ENCODE measurements at places on chromosomes 3 and 15.
A peak's percentile ranks its signal among the peaks of the same experiment; 100 is the strongest.

DNA sequence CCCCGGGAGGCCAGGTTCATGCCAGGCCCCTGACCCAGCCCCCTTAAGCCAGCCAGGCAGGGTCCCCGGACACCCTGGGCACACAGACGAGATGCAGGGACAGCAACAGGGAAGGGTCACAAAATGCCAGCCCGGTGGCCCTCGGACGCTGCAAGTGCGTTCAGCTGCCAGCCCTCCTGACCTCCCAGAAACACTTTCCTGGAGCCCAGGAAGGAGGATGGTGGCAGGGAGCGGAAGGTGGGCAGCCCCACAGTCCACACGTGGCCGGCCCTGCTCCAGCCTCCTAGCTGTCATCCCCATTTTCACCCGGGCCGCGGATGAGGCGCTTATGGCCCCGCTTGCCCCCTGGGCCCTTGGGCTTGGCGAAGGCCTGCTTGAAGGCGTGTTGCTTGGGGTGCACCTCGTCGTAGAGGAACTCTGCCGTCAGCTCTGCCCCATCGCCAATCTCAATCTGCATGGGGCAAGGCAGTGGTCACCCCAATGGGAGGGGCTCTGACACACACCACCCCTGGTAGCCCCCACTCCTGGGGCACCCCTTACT lies 3.4 kb upstream of the TLR9 start:
- DNase-seq, result no peak

- DNase-seq, result peak; percentile 28
Observed at GRCh38 chr3:10116138-10116460, 624 bp downstream of the BRK1 start.

DNA sequence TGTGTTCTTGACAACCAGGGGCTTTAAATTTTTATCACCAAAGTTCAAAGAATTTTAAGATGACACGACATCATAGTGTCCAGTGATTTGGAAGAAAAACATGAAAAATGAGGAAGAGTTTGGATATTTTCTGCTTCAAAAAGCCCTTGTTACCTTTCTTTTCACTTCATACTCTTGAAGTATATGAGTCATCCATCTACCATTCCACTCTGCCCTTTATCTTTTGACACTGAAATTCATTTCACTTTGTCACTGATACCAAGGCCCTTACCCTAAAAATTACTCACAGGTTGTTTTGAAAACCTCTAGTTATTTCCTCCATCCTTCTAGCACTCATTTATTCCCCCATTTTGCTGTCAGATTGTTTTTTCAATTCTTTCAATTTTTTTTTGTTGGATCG lies 42.7 kb downstream of the OR5H15 start:
- DNase-seq, result no peak

GRCh38 chr3:143832433-143832832 lies 15.8 kb downstream of the SLC9A9 start:
- no peak for DNase-seq

DNA sequence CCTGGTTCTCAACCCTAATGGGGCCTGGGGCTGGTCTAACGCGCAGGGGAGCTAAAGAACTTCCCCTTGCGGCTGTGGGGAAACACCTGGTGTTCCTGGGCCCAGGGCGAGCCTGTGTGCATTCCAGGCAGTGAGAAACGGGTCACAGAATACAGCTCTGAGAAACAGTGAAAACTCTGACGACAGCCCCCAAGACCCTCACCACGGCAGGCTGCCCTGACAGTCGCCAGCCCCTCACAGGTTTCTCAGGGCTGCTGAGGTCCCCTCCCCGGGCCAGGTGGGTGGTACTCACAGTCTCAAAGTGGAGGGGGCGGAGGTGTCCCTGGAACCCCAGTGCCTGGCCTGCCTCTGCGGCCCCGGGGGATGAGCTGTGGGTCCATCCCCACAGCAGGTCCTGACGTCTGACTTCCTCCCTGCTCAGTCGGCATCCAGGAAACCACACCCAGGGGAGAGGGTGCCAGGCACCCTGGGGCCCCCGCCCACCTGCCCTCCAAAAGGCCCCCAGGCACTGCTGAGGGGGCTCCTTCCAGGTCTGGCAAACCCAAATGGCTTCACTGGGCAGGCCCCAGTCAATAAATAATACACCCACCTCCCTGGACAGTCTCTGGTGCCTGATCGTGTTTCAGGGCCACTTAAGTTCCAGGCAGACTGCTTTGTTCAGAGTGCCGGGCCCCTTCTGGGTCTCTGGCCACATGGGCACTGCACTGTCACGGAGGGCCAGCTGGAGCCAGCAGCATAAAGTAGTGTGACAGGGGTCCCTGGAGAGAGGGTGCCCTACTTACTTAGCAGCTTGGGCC lies 57.7 kb downstream of the IQSEC1 start:
- no peak for DNase-seq

GRCh38 chr15:80636675-80637074 lies 58.4 kb upstream of the ABHD17C start:
- no peak for DNase-seq

- DNase-seq, result no peak
Observed at GRCh38 chr15:92130906-92131305, 262.8 kb upstream of the ST8SIA2 start.

DNA sequence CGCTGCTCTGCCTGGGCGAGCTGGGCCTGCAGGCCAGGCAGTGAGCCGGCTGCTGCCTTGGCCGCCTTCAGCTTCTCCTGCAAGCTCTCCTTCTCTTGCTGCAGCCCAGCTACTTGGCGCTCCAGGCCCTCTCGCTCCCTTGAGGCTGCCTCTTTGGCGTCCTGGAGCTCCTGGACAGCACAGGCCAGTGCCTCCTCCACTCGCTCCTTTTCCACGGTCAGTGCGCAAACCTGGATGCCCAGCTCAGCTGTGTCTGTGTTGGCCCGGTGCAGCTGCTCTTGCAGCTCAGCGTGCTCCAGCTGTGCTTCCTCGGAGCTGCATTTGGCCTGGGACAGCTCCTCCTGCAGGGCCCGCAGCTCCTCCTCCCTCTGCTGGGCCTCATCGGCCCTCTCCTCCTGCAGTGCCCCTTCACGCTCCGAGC lies 23.1 kb downstream of the CXCR6 start:
- no peak for DNase-seq

DNA sequence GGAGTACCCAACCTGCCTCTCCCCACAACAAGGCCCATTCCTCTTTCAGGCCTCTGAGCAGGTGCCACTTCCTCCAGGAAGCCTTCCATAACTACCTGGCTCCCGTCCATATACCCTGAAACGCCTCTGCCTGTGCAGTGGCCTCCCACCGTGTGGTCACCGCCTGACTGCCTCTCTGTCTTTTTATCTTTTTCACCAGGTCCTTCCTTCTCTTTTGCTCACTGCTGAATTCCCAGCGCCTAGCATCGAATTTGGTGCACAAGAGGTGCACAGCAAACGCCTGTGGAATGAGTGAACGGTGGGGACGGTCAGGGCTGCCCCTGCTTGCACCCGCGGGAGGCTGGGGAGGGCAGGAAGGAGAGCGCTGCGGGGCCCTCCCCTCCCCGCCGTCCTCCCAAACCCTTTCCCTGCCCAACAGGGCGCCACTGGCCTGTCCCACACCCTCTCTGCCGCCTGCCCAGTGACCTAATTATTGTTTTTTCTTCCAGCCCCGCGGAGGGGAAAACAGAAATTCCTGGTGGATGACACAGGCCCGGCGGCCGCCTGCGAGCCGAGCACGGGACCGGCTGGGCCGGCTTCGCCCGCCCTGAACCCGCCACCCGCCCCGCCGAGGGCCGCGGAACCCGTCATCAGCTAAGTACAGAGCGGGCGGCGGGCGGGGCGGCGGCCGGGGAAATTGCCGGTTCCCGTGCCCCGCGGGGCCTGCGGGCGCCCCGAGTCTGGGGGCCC lies 140.1 kb downstream of the SMAD6 start:
- DNase-seq, result peak; percentile 92

- DNase-seq, result no peak
Observed at GRCh38 chr3:42749753-42750231, 23.3 kb downstream of the CCDC13 start.

DNA sequence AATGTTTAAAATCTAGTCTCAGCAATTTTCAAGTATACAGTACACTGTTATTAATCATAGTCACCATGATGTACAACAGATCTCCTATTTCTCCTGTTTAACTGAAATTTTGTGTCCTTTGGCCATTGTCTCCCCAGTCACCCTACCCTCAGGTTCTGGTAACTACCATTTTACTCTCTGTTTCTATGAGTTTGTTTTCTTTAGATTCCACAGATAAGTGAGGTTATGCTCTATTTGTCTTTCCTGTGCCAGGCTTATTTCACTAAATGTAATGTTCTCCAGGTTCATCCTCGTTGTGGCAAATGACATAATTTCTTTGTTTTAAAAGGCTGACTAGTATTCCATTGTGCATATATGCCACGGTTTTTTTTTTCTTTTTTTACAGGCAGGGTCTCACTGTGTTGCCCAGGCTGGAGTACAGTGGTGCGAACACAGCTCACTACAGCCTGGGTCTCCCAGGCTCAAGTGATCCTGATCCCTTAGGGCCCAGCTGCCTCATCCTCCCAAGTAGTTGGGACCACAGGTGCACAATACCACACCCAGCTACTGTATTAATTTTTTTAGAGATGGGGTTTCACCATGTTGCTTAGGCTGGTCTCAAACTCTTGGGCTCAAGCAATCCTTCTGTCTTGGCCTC lies 50.0 kb downstream of the RAB7A start:
- no peak for DNase-seq

- no peak for DNase-seq
Observed at GRCh38 chr3:188559072-188559429, 405.1 kb downstream of the LPP start.

DNA sequence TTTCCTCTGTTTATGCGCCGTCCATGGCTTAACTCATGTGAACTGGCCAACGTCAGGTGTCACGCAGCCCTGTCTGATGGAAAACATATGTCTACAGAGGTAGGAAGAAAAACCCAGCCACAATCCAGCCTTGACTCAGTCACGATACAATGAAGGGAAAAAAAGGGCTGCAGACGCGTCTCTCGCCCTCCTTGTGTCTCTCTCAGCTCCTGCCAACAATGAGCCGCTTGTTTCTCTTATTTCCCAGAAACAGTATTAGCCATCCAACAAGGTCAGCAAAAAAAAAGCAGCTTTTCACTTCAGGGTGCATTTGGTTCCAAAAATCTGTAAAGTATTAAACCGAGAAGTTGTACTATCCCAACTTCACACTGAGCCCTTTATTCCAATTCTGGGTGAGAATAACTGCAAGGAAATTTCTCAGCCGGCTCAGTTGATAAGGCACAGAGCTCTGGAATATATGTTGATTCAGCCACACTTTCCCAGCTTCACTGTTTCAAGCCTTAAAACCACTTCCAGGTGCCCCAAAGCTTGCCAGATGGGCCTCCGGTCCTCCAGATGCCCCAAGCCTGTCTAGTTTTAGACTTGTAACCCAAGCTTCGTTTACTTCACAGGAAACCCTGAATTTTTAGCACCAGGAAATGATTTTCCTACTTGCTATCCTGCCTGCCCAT lies 79.4 kb downstream of the TM4SF4 start:
- DNase-seq, result no peak

- no peak for DNase-seq
Observed at GRCh38 chr15:75685195-75685594, 27.5 kb downstream of the CSPG4 start.

DNA sequence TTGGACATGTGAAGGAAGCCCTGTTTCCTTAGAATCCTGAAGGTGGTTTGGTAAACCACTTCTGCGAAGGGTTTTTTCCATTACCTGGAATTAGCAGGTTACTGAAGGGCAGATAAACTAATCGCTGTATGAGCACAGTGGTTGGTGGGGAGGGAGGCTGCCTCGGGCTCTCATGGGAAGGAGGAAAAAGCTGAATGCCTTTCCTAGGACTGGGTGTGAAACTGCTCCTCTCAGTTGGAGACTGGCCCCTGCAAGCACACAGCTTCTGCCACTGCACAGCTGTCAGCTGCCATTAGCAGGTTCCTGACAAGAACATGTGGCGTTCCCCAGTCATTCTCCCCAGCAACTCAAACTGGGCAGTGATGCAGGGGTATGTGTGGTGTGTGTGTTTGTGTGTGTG lies 376.3 kb downstream of the GAP43 start:
- no peak for DNase-seq

GRCh38 chr15:80076321-80077318 lies 17.1 kb downstream of the ZFAND6 start:
- DNase-seq, result no peak

DNA sequence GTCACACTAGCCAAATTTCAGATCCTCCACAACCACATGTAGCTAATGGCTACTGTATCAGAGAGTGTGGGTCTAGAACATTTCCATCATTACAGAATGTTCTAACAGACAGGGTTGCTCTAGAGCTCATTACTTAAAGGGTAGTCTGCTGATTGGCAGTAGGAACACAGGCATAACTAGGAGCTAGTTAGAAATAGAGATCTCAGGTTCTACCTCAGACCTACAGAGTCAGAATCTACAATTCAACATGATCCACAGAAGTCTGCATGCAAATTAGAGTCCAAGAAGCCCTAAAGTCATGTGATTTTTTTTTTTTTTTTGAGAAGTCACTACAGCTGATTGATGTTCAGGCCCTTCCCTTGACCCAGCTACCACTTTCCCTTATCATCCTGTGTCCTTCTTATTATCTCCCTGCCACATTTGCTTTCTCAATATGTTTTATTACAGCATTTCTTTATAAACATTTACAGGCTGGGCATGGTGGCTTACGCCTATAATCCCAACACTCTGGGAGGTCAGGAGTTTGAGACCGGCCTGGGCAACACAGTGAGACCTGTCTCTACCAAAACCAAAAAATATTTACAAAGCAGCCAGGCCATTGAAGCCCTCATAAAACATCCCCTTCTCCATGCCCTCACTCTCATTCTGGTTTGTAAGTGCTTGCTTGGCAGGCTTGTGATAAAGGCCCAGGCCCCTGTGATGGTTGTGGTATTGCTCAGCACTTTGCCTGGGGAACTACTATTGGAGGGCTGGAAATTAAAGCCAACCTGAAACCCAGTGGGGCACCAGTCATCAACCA lies 3.8 kb upstream of the ABHD5 start:
- DNase-seq, result no peak

GRCh38 chr3:178291574-178292370 lies 244.5 kb upstream of the KCNMB2 start:
- DNase-seq, result no peak

DNA sequence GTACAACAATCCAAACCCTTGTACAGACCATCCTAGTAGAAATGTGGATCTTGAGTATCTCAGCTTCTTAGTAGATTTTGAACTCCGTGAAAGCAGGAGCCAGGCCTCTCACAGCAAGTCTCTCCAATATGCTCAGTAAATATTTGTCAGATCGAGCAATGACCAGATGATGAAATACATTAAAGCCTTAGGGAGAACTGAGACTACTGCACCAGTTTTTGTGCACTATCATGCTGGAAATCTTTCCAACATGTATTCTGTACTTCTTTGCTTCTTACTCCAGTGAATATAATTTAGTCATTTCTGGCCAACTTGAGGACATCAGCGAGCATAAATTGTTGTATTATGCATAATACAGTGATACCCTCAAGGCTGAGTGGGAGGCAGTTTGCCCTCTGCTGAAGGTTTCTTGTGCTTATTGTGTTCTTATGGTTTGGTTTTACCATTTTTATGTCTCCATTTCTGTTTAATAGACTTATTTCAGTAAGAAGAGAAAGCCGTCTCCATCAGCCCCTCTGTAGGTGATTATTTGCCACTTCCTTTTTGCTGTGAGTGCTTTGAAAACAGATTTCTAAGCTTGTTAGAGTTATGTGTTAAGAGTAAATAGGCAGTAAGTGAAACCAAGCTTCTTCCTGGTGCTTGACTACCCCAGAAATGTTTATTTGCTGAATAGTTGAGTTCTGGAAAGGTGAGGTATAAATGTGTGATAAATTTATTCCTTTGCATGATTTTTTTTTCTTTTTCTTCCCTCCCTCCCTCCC lies 147.1 kb downstream of the PGPEP1L start:
- no peak for DNase-seq

GRCh38 chr15:31328969-31329639 lies 2.5 kb downstream of the KLF13 start:
- peak; percentile 21 for DNase-seq

- no peak for DNase-seq
Observed at GRCh38 chr3:182000447-182000846, 288.7 kb downstream of the SOX2 start.

- DNase-seq, result no peak
Observed at GRCh38 chr15:90582553-90582952, 52.8 kb downstream of the CRTC3 start.

All from urothelium cell line (cell line).